ENCODE measurements at places on chromosomes 13 and 19.

DNA sequence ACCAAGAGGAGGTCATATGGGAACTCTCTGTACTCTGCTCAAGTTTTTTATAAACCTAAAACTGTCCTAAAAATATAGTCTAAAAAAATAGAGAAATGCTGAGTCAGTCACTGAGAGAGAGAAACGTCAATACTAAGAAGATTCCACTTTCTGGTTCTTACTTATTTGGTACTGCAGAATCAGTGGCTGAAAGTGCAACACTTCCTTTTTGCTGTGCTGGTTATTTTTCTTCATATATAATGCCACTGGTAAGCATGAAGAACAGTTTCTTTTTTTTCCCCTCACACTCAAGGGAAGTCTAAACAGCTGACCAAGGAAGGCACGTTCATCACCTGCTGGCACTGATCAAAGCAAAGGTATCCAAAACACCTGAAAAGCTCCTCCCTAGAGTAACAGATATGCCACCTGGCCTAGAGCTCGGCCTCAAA lies 44.3 kb upstream of the N4BP2L1 start:
- no peak for DNase-seq

DNA sequence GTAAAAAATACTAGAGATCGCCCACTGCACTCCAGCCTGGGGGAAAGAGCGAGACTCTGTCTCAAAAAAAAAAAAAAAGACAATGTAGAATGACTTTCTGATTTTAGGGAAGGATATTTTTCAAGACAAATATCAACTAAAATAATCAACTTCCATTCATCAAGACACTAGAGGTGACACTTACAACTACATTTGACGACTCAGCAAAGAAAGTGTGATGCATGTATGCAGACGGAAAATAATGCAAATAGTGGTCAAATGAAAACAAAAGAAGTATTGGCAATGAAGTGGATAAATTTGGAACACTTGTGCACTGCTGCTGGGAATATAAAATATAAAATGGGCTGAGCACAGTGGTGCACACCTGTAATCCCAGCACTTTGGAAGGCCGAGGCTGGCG lies 12.2 kb downstream of the TMEM161A start:
- no peak for DNase-seq

DNA sequence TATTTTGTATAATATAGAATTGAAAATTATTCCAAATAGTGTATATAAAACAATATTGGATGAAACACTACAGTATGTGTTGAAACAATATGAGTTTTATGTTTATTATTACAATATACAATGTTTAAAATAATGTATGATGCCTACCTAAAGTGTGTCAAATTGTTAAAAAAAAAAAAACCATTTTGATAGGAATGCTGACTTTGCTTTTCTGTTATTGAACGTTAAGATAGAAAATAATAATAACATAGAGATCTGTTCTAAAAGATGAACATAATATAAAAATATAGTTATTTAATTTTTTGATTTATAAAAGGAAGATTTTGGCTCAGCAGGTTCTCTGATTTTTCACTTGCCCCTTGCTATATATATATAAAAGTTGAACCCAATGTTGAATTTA lies 474.6 kb upstream of the ATXN8OS start:
- no peak for DNase-seq

- no peak for DNase-seq
These were observed 205.3 kb downstream of the RAP2A start for GRCh38 chr13:97639236-97639635.

DNA sequence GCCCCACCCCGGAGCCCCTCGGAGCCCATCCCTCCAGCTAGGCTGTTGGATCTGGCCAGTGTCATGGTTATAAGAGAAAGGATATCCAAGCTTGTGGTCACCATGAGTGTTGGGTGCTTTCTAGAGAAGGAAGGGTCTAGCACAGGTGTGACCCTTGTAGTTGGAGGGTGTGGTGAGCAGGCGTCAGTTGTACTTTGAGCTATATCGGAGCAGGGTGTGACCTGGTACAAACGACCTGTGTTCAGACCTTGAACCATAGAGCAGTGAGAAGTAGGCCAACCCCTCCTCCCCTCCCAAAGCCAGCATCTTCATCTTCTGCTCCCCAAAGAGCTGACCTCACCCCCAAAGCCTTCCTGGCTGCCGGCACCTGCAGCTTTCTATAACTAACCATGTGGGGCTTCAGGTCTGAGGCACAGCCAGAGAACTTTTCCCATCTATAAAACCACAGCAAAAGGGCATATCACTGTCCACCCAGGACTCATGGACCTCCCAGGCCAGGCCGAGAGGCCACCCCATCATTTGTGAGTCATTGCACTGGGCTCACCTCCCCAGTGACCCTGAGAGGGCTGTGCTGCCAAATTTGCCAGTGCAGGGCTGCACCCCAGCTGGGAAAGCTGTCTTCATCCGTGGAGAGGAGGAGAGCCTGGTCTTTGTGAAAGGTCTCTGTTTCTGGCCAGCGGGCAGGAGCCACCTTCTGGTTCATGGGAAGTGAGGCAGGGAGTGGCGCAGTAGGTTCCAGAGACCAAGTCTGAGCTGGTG lies 14.2 kb downstream of the RAB8A start:
- no peak for DNase-seq

DNA sequence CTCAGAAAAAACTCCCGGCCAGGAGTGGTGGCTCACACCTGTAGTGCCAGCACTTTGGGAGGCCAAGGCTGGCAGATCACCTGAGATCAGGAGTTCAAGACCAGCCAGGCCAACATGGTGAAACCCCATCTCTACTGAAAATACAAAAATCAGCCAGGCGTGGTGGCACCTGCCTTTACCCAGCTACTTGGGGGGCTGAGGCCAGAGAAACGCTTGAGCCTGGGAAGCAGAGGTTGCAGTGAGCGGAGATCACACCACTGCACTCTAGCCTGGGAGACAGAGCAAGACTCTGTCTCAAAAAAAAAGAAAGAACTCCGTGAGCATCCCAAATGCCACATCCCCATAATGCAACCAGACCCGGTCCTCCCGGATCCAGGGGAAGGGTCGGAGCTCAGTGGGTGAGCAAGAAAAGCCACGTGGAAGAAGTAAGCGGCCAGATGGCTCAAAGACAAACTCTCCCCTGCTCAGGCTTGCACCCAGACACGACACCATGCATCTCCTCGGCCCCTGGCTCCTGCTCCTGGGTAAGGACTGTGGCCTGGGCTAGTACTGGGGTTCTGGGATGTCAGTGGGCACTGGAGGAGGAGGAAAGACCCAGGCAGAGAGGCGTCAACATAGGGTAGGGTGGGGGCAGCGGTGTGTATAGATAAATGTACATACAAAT lies 2.7 kb downstream of the CD22 start:
- no peak for DNase-seq

- DNase-seq, result no peak
These were observed 27.6 kb downstream of the ZNF541 start for GRCh38 chr19:47545061-47545948.

DNA sequence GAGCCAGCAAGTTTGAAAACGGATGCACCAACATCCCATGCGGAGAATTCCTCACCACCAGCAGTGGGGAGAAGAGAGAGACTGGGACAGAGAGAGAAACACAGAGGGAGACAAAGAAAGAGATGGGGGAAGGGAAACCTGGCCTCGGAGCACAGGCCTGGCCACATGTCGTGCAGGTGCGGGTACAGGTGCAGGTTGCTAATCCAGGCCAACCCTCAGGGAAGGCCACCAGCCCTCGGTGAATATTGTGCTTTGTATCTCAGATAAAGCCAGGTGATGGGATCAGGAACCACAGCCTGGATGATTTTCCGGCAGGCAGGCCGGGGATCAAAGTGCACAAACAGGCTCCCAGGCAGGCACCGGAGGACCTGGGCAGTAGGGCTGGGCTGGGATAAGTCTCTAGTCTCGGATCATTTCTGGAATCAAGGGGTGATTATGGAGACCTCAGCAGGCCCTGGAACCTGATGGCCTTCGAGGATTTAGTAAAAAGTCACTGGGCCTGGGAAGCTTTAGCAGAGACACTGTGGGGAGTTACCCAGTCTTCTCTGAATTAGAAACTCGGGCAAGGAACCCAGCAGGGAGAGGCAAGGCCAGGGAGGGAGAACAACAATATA lies 3.7 kb downstream of the GAS6 start:
- DNase-seq, result no peak

DNA sequence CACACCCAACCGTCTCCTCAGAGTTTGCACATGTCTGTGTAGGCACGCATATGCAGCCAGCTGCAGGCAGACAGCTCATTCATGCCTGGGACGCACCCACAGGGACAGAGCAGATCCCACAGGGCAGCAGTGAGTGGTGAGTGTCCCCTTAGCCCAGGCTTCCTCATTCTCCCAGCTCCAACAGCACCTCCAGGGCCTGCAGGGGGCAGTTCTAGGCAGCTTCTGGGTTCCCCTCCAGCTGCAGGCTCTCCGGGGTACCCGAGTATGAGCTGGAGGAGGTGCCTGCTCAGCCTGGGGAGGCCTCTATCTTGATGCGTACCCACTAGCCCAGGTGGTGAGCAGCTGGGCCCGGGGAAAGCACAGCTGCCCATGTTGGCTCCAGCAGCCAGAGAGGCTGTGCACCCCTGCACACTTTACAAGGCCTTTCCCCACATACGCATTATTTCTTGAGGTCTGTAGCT lies 1.3 kb upstream of the SHANK1 start:
- no peak for DNase-seq

Measured in neural crest cell (in vitro differentiated cells).